GM20000 (cell line): ENCODE measurements at places on chromosomes 2 and 18.
A peak's percentile ranks its signal among the peaks of the same experiment; 100 is the strongest.

DNA sequence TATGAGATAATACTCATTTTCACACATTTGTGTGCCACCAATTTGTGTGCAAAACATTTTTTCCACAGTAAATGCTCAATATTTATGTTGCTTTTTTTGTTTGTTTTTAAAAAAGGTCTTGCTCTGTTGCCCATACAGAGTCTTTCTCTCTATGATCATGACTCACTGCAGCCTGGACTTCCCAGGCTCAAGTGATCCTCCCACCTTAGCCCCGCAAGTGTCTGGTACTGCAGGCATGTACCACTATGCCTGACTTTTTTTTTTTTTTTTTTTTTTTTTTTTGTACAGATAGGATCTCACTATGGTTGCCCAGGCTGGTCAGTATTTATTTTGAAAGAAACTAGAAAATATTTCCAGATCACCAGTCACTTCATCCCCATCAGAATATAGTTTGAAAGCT is 297.8 kb upstream of the GYPC start:
- DNase-seq = no peak

DNA sequence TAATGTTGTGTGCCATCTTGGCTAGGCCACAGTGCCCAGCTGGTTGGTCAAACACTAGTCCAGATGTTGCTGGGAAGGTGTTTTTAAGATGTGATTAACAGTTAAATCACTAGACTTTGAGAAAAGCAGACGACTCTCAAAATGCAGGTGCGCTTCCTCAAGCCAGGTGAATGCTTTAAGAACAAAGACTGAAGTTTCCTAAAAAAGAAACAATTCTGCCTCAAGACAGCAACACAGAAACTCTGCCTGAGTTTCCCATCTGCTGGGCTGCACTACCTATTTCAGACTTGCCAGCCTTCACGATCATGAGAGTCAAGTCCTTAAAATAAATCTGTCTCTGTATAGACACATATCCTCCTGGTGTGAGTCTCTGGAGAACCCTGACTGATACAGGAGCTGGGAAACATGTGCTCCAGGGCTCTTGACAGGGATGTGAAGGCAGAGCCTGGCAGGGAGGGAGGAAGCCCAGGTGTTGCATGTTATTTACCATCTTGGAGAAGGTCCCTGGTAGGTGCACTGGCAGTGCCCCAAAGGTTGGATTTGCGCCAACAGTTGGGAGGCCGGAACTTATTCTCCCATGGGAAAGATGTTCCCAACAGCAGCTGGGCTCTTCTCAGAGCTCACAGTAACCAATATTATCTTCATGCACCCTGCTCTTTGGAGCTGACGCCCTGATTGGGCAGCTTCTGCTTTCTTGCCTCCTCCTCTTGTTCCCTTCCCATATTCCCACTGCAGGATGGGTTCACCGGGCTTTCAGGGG is 43.9 kb downstream of the ST6GAL2 start:
- no peak for DNase-seq

- no peak for DNase-seq
These were observed 113.7 kb downstream of the NAB1 start for GRCh38 chr2:190762566-190762965.

GRCh38 chr2:201964631-201965206 is 68.9 kb upstream of the FZD7 start:
- no peak for DNase-seq

DNA sequence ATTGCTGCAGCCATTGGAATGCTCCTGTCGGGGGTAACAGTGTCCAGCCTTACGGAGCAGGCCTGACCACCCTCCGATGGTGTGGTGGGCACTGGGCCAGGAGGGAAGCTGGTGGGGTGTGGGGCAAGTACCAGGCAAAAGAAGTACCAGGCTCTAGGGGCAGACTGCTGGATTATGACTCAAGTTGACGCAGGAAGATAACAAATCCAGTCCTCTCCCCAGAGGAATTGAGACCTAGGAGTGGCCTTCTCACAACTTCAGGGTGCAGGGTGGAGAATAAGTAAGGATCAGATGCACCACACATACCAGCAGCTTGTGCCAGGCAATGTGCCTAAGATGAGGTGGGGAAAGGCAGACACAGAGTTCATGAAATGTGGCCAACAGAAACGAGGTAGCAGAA is 37.9 kb downstream of the SEMA4F start:
- no peak for DNase-seq

DNA sequence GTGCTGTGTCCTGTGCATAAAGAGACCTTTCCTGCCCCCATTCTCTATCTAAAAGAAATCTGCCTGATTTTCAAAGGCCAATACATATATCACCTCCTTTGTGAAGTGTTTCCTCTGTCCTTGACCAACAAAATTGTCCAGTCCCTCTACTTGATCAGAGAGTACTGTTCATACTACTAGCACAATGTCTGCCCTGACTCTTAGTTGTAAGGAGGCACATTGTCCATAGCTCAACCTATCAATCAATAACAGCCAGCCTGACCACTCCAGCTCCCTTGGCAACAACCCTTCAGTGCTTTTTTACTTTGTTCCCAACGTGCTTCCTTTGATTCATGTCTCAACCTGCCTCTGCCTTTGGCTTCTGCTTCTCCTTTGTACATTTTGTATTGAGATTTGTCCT is 398.9 kb downstream of the TRIB2 start:
- no peak for DNase-seq

GRCh38 chr2:153163055-153163454 is 315.5 kb downstream of the RPRM start:
- DNase-seq = peak; percentile 5

DNA sequence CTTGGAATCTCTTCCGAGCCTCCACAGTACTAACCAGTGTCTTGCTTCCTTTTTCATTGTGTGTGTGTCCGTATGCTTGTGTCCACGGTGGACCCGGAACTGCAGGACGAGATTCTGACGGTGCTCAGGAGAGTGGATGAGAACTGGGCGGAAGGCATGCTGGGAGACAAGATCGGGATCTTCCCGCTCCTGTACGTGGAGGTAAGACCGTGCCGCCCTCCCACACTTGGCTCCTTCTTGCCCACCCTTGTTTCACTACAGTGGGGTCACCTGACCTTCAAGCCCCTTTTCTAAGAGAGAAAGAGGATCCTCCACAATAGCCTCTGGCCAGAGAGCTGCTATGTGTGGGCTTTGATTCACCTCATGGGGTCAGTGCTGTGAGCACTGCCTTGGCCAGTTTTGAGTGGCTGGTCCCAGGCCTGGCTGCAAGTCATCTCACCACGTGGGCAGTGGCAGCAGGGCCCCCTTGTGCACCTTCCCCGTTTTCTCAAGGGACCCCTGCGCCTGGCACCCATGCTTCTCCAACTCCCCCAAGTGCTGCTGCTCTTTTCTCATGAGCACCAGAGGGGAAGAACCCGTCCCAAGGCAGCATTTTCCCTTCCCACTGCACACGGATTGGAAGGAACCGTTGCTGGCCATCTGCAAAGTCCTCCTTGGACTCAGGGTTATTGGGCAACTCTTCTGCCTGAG is 242.1 kb downstream of the SEPTIN10 start:
- DNase-seq = no peak

GRCh38 chr18:48418539-48419276 is 9.5 kb upstream of the ZBTB7C start:
- no peak for DNase-seq

- DNase-seq = peak; percentile 70
These were observed 467 bp downstream of the PUM2 start for GRCh38 chr2:20350041-20350712.

GRCh38 chr18:45844938-45845337 is 19.5 kb downstream of the SIGLEC15 start:
- no peak for DNase-seq

- no peak for DNase-seq
These were observed 90.3 kb downstream of the CLHC1 start for GRCh38 chr2:55141572-55142413.

DNA sequence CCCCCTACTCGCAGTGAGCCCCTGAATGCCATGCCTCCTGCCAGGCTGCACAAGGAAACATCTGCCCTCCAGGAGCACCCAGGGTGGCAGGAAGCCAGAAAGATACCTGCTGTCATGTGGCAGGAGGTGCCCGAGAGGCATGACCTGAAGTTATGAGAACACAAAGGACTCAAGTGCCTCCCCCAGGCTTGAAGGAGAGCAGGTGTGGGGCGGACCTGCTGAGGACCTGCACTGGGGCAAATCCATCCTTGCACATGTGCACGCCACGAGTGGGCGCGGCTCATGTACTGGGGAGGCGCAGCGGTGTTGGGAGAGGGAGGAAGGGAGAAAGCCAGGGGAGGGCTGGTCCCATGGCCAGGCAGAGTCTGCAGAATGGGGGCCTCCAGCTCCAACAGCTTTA is 26.9 kb downstream of the SDC1 start:
- DNase-seq = no peak

- peak; percentile 8 for DNase-seq
These were observed 70.6 kb downstream of the DAW1 start for GRCh38 chr2:227942021-227942420.

DNA sequence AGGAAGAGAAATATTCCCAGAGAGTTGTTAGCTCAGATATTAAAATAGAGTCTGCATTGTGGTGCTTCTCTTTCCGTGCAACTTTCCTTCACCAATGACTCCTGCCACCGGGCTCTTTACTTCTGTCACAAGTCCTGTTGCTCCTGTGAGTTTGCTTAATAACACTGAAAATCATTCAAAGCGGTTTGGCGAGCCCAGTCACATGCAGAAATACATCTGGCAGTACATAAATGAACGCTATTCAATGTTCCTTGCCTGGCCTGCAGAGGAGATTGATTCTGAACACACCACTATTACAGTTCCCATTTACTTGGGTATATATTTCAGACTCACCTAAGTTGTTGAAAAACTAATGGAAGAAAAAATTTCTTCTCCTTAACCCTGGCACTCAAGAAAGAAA is 276.6 kb downstream of the ZNF521 start:
- no peak for DNase-seq

GRCh38 chr18:498931-499775 is 1.3 kb downstream of the COLEC12 start:
- DNase-seq = no peak

DNA sequence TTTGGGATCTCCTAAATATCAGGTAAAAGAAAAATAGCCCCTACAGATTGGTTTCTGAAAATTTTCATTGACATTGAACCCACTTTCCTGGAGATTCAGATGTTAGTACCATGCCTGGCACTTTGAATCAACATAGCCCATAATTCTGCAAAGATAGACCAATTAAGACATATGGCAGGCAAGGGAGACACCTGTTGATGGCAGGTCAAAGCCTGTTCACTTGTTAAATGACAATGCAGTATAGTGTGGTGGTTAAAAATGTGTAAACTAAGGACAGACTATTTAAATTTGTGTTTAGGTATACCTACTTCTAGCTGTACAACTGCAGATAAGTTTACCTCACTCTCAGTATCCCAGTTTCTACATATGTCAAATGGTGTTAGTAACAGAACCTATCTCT is 178.1 kb upstream of the MMADHC start:
- DNase-seq = no peak

GRCh38 chr2:230953845-230954244 is 28.8 kb upstream of the GPR55 start:
- DNase-seq = no peak

GRCh38 chr2:40654346-40654745 is 202.5 kb upstream of the SLC8A1 start:
- no peak for DNase-seq

DNA sequence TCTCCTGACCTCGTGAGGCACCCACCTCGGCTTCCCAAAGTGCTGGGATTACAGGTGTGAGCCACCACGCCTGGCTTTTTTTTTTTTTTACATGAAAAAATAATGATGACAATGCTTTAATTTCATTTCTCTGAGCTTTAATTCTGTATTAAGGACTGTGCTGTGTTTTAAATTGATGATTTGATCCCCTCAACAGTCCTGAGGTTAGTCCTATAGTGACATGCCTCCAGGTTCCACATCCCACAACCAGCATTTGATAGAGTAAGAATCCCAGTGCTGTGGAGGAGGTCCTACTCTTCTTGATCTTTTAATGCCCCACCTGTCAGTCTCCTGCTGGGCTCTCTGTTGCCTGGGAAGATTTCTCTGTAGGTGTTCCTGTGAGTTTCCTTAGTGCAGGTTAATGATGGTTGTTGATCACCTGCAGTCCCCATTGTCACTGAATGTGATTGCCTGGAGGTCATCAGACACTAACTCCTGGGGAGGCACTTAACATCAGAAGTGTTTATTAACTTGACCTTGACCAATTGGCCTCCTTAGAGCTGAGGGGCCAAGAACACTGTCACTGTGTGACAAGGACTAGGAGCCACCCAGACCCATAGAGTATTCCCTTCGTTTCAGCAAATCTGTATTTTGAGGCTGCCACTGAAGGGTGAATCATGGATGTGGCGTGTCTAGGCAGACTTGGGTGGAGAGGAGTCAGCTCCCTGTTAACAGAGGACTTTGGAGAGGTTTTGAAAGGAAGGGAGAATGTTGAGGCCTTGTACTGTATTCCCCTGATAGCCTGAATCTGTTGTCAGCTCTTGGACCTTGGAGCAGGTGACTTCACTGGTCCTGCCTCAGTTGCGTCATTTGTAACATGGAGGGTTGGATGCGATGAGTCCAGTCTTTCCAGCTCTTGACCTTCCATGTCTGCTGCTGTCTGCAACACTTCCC is 11.5 kb downstream of the ASAP2 start:
- no peak for DNase-seq

GRCh38 chr2:9232886-9233285 is 26.3 kb downstream of the ASAP2 start:
- no peak for DNase-seq
